Activated naive CD8-positive, alpha-beta T cell treated with anti-CD3 and anti-CD28 coated beads, Interleukin-2, amount 50 U/mL, for 16 hours (primary cell): ENCODE measurements at places on chromosomes 6 and 20.

GRCh38 chr6:56144538-56145324 lies 102.6 kb downstream of the COL21A1 start:
- DNase-seq = no peak

- DNase-seq = no peak
Observed at GRCh38 chr6:165649166-165650137, 13.6 kb downstream of the PDE10A start.

GRCh38 chr6:88238065-88238464 lies 71.9 kb upstream of the CNR1 start:
- no peak for DNase-seq

GRCh38 chr6:76703285-76703684 lies 630.8 kb upstream of the IMPG1 start:
- DNase-seq = no peak

DNA sequence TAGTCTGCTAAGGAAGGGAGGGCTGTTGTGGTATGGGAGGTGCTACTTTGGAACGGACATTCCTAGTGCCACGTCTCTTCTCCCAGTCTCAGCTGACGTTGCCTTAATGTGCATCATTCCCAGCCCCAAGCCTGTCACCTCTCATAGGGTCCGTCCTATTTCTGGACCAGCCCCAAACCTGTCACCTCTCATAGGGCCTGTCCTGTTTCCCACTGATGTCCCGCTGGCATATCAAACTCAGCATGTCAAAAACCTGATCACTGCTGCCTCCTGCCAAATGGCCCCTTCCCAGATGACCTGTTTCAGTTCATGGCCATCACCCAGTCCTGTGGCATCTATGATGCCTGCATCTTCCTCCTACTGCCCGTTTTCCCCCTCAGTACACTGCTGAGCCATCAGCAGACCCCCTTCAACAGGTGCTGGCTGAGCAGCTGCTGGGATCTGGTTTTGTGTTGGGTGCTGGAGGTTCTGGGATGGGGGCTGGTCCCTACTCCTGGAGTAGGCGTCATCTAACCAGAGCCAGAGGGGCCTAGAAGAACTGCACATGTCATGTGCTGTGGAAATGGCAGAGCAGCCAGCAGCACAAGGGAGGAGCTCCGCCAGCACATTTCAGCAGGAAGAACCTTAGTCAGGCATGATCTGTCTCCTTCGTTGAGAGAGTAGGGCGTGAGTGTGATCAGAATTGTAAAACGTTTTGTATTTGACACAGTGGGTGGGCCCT lies 3.3 kb downstream of the ENTPD6 start:
- DNase-seq = no peak

- DNase-seq = no peak
Observed at GRCh38 chr6:119960036-119960435, 610.5 kb upstream of the MAN1A1 start.

DNA sequence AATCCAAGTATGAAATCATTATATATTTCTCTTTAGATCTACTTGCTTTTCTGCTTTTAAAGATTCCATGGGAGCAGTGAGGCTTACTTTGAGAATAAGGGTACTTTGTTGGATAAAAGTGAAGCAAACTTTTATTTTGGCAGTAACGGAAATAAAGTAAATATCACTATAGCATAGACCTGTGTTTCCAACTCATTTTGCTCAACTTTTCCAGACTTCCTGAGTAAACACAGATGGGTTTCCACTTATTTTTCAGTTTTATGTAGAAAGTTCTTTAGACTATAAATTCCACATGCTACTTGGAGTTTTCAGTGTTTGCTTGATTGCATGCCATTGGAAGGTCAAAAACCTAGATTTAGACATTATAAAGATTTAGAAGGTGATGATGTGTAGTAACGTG lies 6.2 kb downstream of the STX16 start:
- DNase-seq = no peak

- DNase-seq = no peak
Observed at GRCh38 chr6:13305288-13305687, 23.0 kb downstream of the TBC1D7 start.

GRCh38 chr6:124027392-124027791 lies 223.7 kb downstream of the NKAIN2 start:
- DNase-seq = no peak

GRCh38 chr6:151807513-151808370 lies at the start of gene ESR1:
Gene ESR1 (plus strand): TSS chr6:151807682. CDS start chr6:151807913, 231 bp downstream.
- no peak for DNase-seq

GRCh38 chr6:127969701-127970100 lies 68.8 kb upstream of the THEMIS start:
- DNase-seq = no peak

DNA sequence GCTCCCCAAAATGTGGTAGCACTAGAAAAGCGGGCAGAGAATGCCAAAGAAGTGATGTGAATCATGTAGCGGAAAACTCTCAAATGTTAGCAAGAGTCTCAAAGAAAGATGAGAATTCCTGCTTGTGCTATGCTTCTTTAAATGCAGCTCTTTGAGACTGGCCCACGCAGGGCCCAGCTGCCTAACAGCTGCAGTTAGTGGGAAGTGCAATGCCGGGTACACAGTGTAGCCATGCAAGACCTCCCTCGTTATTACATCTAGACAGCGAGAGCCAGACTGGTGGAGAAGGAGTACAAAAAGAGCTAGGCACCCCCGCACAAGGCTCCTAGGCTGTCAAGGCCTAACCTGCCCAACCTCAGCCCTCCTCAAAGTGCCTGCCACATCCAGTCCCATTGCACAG lies 201.7 kb upstream of the PRDM1 start:
- DNase-seq = no peak

DNA sequence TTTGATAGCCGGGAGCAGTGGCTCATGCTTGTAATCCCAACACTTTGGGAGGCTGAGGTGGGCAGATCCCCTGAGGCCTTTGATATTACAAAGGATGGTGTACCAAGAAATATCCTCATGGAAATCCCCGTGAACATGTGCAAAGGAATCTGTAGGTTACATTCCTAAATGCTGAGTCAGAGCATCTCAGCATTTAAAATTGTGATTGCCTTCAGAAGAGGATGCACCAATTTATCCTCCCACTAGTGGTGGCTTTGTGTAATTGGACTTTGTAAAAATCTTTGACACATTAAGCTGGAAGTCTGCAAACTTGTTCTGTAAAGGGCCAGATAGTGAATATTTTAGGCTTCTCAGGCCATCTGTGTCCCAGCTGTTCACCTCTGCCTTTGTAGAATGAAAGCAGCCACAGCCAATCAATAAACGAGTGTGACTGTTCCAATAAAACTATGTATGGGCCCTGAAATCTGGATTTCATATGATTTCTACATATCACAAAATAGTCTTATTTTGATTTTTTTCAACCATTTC lies 11.8 kb downstream of the TMEM14B start:
- no peak for DNase-seq

GRCh38 chr6:157665180-157665579 lies 157.9 kb upstream of the SNX9 start:
- DNase-seq = no peak

- DNase-seq = no peak
Observed at GRCh38 chr6:100105919-100106529, 112.0 kb upstream of the MCHR2 start.

GRCh38 chr20:53448875-53449274 lies 144.8 kb downstream of the ZNF217 start:
- no peak for DNase-seq

DNA sequence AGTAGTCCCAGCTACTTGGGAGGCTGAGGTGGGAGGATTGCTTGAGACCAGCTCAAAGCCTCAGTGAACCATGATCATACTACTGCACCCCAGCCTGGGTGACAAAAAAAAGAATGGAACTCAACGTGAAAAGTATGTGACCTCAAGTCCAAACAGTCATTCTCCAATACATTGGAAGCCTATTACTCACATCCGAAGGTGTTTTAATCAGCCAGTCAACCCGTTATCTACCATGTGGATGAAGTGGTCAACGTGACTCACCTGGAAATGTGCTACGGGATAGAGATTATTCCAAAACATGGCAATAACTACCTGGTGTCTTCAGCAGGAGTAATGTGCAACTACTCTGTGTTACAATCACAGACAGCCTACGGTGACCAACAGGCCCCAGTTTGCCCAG lies 85.8 kb upstream of the TOP1 start:
- DNase-seq = no peak

DNA sequence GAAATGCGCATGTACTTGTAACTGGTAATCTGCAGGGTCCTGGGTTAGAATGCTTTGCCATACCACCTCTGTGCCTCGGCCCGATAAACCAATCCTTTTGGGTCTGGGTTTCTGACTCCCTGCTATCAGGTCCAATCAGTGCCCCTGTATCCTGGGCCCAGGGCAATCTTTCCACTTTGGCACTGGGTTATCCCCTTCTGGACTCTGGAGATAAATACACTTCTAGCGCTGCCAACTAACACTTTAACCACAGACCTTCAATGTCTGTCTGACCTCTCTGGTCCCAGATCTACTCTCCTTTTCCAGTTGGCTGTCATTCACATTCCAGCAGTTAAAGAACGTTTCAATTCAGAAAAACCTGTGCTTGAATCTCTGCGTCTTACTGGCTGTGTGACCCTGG lies 55.3 kb downstream of the DNAAF9 start:
- no peak for DNase-seq

- no peak for DNase-seq
Observed at GRCh38 chr20:16566080-16566479, 7.2 kb downstream of the KIF16B start.

GRCh38 chr6:52549428-52549827 lies 27.4 kb downstream of the TRAM2 start:
- DNase-seq = no peak

- no peak for DNase-seq
Observed at GRCh38 chr6:44278315-44278714, 8.1 kb downstream of the TMEM151B start.

GRCh38 chr20:45444050-45444449 lies 25.5 kb upstream of the WFDC2 start:
- DNase-seq = no peak

DNA sequence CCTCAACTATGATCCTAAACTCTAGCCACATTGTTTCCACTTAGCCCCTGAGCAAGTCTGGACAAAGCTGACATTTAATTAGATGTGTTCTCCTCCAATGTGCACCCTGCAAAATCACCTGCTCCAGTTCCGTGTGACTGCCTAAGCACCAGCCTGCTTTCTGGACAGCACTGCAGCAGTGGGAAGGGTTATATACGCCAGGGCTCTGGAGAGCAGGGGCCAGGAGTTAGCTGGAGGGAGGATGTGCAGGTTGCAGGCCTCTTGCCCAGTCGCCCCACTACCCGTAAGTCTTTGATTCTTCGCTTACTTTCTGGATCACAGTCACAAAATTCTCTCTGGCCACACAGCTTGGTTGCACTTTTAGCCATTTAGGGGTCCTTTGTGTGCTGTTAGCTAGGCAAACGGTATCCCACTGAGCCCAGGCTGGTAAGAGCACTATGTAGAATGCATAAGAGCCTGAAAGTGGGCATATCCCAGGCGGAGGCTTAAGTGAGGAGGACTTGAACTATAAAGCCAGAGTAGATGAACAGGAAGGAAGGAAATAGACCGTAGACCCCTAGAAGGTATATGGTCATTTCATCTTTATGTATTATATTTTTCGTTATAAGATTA lies 10.7 kb upstream of the PLEKHG1 start:
- no peak for DNase-seq

DNA sequence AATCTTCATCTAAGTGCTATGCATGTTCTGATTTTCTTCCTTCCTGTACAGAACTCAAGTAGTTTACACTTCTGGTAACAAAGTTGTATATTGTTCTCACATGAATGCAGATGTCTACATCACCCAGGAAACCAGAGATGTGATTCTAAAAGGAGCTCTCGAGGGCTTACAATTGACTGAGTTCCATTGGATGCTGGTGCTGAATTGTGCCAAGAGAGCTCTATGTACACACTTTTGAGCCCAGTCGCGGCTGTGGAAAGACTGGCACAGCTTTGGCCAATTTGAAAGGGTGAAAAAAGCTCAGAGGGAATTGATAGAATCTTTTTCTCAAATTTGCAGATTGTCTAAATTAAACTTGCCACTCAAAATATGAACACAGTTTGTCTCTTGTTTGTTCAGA lies 340.7 kb downstream of the LMBRD1 start:
- DNase-seq = no peak

GRCh38 chr20:32521780-32522525 lies 63.2 kb downstream of the NOL4L start:
- DNase-seq = no peak

DNA sequence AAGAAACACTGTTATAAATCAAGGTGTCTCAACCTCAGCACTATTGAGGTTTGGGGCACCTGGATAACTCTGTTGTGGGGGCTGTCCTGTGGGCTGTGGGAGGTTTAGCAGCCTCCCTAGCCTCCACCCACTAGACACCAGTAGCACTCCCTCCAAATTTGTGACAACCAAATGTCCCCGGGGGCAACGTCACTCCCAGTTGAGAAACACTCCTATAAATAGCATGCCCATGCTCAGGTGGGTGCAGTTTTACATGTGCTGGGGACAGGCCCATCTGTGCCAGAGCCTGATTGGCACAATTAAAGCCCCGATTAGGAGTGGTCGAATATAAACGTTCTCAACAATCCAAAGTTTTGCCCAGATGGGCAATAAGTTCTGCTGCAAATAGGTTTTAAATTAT lies 78.9 kb downstream of the FAM50B start:
- no peak for DNase-seq

DNA sequence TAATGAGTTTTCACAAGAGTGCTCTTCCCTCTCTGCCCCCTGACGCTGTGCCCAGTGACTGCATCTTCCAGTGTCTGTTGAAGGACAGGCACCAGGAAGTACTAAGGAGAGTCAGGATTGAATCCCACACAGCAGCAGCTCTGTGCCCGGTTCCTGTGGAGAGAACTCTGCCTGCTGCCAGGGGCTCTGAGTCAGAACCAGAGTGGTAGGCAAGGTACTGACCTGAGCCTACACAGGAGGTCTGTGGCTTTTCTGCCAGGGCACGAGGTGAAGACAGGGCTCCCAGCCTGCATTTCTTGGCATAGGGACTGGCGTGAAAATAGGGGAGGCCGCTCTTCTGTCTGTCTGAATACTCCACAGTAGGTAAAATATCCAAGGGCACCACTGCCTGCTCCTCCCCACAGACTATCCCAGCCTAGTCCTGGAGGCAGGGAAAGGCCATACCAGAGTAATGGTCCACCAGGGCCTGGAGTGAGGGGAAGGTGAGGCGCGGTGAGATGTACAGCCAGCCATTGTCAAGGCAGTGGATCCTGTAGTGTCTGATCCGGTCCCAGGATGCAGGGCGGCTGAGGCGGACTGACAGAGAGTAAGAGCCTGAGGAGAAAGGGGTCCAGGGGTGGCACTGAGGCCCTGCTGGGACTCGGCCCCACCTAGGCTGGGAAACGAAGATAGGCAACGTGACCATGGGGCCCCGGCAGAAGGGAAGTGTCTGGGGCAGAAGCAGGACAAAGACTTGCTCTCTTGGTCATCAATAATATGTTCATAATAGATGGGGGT lies 9.4 kb downstream of the RAB5IF start:
- DNase-seq = no peak

GRCh38 chr6:6057442-6058053 lies 50.8 kb upstream of the NRN1 start:
- DNase-seq = no peak

DNA sequence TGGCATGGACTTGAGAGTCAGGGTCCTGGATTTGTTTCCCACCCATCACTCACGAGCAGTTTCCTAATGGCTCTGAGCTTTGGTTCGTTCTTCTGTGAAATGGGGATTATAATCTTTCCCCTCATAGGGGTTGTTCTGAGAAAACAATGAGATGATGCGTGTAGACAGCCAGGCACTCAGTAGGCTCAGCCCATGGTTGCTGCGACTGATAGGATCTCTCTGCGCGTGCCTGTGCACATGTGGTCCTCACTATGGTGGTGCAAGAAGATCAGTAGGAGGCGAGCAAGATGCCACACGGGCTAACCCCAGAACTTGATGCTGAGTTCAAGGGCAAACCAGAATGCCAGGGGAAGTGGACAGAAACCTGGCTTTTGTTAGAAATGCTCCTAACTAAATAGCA lies 153.5 kb upstream of the KCNG1 start:
- no peak for DNase-seq
